Sigmoid colon (tissue), 7 donors: ENCODE measurements at places on chromosomes 12 and 14. TPM values are rescaled to one million over a fixed set of nuclear protein-coding genes. Genes with fewer than 3 reads are reported as not detected.

DNA sequence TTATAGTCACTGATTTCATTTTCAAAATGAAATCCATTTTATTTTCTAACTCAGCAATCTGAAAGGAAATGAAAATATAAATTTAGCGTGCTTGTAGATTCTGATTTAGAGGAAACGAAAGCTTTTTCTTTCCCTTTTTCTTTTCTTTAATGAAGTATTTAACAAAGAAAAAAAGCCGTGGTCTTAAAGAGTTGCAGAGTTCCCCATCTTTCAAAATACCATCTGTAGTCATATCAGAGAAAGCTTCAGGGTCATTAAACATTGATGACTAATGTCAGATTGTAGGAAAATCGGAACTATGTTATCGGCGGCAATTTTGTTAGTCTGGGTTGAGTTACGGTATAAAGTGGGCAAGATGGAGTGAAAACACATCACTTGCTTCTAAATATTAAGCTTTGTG, 32.3 kb downstream of the DRAM1 start:
- DNase-seq = no peak

DNA sequence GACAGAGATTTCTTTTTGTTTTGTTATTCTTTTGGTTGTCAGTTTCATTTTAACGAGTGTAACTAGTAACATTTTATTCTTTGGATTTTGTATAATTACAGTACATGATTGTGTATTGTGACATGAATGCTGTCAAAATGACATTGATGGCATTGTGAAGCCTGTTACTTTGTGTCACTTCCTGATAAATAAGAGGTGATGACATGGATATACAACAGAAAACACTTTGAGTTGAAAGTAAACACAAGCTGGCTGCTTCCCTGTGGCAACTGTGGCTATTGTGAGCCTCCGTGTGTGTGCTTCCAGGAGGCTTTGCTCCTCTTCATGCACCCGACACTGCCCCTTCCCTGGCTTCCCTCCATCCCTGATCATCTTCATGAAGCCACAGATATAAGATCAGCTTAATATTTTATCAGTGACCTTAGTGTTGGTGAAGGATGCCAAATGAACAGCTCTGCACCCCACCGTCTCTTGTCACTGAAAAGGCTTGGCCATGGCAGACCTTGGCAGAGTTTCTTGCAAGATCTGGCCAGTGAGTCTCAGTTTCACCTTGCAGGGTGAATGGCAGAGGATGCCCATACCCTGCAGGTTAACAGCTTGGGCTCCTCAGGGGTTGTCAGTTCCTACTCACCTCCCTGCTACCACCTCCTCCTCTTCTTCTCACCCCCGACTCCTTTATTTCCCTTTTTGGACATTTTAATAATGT, 191.9 kb downstream of the EPS8 start:
- DNase-seq = no peak

- no peak for DNase-seq
These were observed 1.6 kb upstream of the DGKA start for GRCh38 chr12:55929306-55929791.

DNA sequence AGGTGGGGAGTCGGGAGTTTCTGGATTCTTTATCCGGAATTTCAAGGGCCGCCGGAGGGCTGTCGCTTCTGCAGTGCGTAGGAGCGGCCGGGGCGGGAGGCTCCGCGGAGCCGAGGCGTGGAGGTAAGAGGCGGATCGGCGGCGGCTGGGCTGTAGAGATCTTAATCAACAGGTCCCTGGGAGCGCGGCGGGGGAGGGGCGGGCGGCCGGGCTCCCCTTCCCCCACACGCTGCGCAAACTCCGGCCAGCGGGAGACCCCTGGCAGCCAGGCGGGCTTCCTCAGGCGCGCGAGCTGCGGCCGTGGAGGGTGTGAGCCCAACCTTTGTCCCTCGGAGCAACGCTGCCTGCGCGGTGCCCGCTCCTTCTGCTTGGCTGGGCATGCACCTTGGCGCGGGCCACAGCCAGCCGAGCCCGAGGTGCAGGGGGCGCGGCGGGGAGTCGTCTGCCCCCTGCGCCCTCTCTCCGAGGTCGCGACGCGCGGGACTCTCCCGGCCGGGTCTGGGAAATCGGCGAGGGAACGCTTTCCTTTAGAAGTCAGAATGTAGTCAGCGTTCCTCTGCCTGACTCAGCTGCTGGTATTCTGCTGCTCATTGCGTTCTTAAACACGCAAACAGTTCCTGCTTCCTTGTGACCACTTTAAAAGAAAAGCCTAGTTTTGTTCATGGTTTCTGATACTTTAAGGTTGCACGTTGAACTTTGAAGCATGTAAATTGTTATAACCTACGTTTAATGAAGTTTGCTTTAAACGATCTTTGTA, at the start of gene PALS1:
PALS1 (plus strand) TSS at position 25 of the 757 bp plus-strand sequence. CDS start 37,736 bp downstream, outside the sequence.
- DNase-seq = peak; percentile 80

The PTMS gene
- total RNA-seq = 268 TPM

The KLHL33 gene
- 1.4 TPM for total RNA-seq

GRCh38 chr12:823028-823698, 70.8 kb downstream of the WNK1 start:
- DNase-seq = no peak

DNA sequence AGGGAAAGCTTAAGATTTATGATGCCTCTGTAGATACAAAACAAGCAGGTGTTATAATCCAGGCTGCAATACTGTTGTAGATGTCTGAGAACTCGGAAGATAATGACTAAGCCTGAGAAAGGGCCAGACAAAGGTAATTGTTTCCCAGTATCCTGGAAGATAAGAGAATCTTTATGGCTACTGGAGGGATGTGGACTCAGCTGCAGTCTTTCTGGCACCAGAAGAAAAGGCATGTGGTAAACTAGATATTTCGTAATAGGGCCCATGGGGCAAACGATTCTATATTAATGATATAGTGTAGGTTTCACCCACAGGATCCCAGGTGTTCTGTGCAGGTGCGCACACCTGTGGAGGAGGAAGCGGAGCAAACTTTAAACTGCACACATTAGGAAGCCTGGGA, 9.2 kb upstream of the APOLD1 start:
- no peak for DNase-seq

The DCP1B gene
- total RNA-seq = 37.1 TPM

DNA sequence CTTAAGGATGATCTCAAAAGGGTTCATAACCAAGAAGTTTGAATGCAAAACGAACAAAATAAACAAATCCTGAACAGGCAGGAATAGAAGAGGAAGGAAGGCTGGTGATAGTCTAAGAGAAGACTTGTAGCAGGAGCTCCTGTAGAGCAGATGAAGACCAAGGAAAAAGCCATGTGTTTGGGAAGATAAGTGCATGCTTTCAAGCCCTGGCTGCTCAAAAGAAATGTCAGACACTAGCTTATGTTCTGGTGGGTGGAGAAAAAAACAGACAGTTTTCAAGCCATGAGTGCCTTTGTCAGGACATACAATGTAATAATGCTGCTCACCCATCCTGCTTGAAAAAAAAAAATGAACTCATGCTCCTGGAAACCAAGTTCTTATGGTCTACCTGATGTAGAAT, 27.4 kb downstream of the TAOK3 start:
- DNase-seq = no peak

DNA sequence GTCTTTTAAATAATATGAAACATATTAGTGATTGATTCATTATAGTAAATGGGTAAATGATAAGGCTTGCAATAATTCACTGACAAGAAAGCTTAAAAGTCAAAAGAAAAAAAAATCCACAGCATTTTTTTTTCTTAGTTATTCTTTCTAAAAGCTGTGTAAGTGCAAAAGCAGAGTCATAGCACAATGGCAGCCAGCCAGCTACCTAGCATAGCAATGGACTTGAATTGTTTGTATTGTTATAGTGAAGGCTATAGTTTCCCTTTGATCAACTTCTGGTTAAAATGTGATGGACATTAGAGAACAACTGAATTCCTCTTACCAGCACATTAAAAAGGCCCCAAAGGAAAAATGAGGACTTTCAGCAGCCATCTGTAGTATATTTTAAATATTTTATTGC, 232.1 kb downstream of the NAV3 start:
- DNase-seq = no peak

The PRR4 gene
- 4.4 TPM for total RNA-seq

DNA sequence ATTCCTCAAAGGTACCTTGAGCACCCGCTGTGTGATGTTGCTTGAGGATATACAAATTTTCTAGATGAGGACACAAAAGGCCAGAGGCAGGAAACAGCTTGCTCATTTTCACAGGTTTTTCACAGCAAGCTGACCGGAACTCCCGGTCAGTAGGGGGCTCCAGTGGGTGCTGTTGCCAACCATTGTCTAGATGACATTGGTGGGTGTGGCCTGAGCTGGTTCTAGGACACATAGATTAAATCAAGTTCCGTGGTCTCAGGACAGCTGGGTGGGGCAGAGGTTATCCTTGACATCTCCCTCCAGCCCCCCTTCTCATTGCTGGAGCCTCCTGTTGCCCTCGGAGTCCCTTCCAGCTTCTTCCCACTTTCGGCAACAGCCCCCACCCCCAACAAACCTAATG, 153.6 kb upstream of the FKBP4 start:
- peak; percentile 54 for DNase-seq

The TAS2R30 gene
- 10.5 TPM for total RNA-seq

The POLE2 gene
- total RNA-seq = 1.4 TPM

DNA sequence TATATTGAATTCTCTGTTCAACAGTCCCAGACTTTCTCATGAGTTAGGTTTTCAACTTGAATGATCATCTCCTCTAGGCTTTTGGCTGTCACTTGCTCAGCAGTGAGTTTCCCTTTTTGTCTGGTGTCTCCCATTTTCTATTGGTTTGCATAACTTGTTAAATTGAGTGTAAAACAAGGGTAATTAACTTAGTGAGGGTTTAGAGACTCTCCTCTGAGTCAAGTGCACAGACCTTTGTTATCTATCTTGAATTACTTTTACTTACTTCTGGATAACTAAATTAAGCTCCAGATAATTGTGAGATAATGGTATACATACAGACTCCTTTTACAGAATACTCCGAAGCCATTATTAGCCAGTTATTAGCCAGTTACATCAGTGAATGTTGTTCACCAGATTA, 22.0 kb downstream of the MLXIP start:
- DNase-seq = no peak

GRCh38 chr12:59164991-59165718, 244.9 kb upstream of the LRIG3 start:
- DNase-seq = no peak

DNA sequence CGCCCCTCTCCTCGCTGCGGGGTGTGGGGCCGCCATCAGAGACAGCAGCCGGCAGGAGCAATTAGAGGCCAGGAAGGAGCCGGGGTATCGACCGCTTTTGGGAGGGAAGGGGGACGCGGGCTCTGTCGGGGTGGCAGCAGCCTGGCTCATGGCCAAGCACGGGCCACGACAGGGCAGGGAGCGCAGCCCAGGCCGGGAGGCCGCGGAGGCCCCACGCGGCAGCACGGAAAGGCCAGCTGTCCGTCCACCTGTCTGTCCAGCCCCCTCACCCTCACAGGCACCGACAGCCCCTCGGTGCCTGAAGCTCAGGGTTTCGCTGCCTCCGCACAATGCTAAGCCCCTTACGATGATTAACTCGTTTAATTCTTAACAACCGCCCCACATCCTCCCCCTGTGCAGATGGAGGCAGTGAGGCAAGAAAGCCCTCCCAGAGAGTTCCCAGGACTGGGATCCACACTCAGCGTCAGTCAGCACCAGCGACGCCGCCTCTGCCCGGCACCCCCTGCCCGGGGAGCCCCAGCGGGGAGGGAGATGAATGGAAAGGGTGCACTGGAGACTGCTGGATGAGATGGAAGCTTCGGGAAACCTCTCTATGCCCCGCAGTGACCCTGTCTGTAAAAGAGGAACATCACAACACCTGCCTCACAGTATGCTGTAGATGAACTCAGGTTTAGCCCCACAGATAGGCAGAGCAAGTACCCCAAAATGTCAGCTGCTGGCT, 23.7 kb downstream of the NCOR2 start:
- no peak for DNase-seq

The PTPN21 gene
- 19.7 TPM for total RNA-seq
